ENCODE measurements at places on chromosomes 16 and 17. TPM values are rescaled to one million over a fixed set of nuclear protein-coding genes. Genes with fewer than 3 reads are reported as not detected.

Gene MYH8
- total RNA-seq: not detected

Gene SNAI3
- total RNA-seq: 1.6 TPM

GRCh38 chr17:67076290-67076689 lies 31.9 kb downstream of the CACNG1 start:
- DNase-seq: no peak

Gene CMTM1
- total RNA-seq: 2.0 TPM

DNA sequence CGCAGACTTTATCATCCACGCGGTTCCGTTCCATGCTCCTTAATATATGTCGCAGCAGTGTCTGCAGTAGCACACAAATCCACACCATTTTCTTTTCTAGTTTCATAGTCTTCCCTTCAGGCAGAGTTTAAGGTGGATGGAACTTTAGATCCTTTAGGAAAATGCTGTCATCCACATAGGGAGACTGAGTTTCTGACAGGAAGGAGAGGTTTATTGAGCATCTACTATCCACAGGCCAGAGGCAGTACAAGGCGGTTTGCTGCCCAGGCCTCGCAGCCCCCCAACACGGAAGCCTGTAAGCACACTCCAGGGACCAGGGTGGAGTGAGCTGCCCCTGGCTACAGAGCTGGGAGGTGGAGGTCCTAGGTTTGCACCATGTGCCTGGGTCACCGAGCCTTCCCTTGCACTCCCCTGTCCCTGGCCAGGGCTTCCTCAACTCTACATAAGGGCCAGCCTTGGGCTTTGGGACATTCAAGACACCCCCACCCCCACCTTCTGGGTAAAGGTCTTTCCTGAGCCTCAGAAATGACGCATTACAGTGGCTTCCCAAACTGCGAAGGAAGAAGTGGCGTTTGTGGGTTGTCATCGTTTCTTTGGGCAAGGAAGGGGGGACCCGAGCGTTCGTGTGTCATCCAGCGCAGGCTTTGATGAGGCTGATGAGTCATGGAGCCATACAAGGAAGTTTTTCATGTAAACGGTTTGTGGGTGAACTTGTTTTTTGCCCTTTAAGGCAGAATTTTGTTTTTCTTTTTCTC lies 146.5 kb upstream of the PLCG2 start:
- no peak for DNase-seq

Gene PRSS27
- 13.0 TPM for total RNA-seq

Gene HS3ST2
- total RNA-seq: not detected

GRCh38 chr17:77119668-77120301 lies 21.0 kb upstream of the SEC14L1 start:
- no peak for DNase-seq

Gene NMT1
- 113 TPM for total RNA-seq

Measured in cardiac muscle cell (in vitro differentiated cells and primary cell).